ENCODE measurements at places on chromosomes 2 and 18.

DNA sequence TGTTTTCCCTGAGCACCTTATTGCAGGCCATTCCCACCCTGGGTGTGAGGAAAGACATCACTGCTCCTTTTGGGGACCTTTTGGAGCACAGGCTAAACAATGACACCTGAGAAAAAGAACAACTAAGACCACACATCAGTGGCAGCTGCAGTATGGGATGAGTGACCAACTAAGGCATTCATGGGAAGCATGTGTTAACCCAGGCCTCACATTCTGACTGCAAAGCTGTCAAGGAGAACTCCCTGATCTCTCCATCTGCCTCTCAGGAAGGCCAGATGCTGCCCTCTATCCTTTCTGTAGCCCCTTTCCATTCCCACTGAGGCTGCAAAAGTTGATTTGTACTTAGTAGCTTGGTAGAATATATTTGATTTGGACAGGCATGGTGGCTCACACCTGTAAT is 277.7 kb upstream of the FBXO11 start:
- no peak overlapping the region for H3K4me3 ChIP-seq
- H3K36me3 ChIP-seq = no peaks in the 10 kb centered on the region
- no peaks in the 10 kb centered on the region for H3K27me3 ChIP-seq
- no peaks in the 10 kb centered on the region for H3K4me1 ChIP-seq

DNA sequence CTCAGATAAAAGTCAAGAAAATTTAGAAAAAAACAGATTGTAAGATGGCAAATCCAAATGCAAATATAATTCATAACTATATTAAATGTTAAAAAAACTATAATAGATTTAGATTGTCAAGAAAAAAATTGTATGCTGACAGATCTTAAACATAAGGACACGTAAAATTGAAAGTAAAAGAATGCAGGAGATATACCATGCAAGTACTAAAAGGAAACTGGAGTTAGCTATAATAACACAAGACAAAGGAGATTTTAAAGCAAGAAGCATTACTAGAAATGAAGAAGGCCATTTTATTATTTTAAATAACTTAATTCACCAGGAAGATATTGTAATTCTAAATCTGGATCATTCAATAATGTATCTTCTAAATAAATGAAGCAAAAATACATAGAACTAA is 48.3 kb downstream of the TTC21B start:
- no peaks in the 10 kb centered on the region for H3K4me1 ChIP-seq
- no peak for DNase-seq
- no peak overlapping the region for H3K27ac ChIP-seq
- no peaks in the 10 kb centered on the region for H3K27me3 ChIP-seq

GRCh38 chr2:85264471-85264870 is 63.3 kb downstream of the TGOLN2 start:
- DNase-seq = peak; percentile 78
- no peak overlapping the region for H3K4me3 ChIP-seq
- H3K4me1 ChIP-seq = peaks cover 13% of the 10 kb centered on the region
- no peaks in the 10 kb centered on the region for H3K36me3 ChIP-seq
- H3K27ac ChIP-seq = no peak overlapping the region

DNA sequence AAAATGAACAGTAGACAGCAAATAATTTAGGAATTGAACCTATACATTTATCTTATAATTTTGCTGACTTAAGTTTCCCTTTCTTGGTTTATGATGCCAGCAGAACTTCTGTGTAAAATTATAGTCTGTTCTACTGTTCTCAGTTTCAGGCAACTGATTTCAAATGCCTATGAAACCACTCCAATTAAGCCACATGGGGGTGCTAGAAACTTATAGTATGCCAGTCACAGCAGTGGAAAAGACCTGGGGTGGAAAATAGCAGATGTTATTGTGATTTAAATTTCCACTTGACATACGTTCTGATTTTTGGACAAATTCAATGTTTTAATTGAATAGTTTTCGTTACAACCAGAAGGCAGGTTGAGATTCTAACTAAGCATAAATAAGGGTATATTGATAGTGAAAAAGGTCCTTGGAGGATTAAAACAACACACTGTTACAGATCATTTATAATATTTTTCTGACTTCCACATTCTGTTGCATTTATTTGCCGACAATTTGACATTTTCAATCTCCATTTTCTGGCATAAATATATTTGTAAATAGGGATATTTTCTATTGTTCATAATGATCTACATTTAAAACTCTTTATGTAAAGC is 61.4 kb downstream of the CPS1 start:
- peak; percentile 57 for DNase-seq
- H3K27ac ChIP-seq = peak overlapping the region; percentile 65
- no peaks in the 10 kb centered on the region for H3K27me3 ChIP-seq
- H3K4me3 ChIP-seq = no peak overlapping the region
- H3K4me1 ChIP-seq = peaks cover 34% of the 10 kb centered on the region
- no peaks in the 10 kb centered on the region for H3K36me3 ChIP-seq

DNA sequence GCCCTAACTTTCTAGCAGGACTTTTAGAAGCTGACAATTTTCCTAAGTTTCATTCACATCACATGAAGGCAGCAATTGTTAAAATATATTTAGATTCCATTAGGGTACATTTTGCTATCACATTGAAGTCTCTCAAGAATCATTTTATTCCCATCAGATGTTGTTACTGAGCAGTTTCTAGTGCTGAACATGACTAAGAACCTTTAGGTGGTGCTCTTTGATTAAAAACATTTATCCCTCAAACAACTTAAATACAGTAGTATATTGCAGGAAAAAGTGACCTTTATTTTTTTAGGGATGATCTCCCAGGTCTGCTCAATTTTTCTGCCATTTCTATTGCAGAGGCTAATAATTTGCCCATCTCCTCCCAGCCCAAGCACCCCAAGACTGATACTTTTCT is 22.9 kb upstream of the NARS1 start:
- DNase-seq = peak; percentile 49
- H3K27ac ChIP-seq = no peak overlapping the region
- no peak overlapping the region for H3K4me3 ChIP-seq
- H3K27me3 ChIP-seq = no peaks in the 10 kb centered on the region

- H3K4me1 ChIP-seq = no peaks in the 10 kb centered on the region
- no peak overlapping the region for H3K27ac ChIP-seq
- no peak for DNase-seq
- H3K4me3 ChIP-seq = no peak overlapping the region
- peaks cover 6% of the 10 kb centered on the region for H3K27me3 ChIP-seq
These were observed 114.6 kb downstream of the MYO5B start for GRCh38 chr18:50080316-50080715.

DNA sequence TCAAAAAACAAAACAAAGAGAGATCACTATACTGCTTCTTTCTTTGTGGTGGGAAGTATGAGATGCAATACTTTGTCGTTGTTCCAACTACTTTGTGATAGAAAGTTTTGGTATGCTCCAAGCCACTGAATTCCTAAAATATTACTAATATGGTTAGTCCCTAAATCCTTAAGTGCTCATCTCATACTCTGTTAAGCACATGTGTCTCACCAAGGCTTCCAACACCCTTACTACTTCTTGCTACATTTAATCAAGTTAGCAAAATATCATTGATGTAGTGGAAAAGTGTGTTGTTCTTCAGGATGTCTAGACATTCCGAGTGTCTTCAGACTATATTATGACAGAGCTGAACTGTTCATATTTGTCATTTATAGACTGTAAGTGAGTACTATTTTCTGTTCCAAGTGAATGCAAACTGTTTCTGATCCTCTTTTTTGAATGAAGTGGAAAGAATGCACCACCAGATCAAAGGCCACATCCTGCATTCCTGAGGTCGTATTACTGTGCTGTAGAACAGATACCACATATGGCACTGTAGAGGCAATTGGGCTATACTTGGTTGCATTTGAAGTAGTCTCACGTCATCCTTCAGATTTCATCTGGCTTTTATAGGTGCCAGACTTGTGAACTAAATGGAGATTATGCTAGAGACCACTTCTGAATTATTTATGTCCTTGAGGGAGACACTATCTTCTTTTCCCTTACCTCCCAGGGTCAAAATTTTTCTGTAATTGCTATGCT is 298.4 kb upstream of the ZNF521 start:
- DNase-seq = peak; percentile 87
- H3K27me3 ChIP-seq = no peaks in the 10 kb centered on the region
- no peak overlapping the region for H3K4me3 ChIP-seq
- peaks cover 9% of the 10 kb centered on the region for H3K4me1 ChIP-seq
- no peak overlapping the region for H3K27ac ChIP-seq
- H3K36me3 ChIP-seq = no peaks in the 10 kb centered on the region

DNA sequence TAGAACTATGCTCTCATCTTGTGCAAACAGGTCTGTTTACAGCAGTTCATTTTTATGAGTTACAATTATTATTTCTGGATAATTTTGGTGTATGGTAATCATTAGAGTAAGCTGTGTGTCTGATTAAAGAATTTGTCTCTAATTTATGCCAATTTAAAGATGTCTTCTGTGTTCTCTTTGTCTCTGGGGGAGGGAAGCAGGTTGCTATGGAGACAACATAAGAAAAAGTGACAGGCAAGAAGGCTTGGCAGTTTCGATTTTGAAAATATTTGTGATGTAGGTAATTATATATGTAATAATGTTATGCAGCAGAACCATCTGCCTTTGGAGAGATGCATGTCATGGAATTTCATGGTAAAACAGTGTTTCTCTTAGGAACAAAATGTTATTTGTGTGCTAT is 78.2 kb downstream of the SH3RF3 start:
- H3K4me1 ChIP-seq = no peaks in the 10 kb centered on the region
- H3K4me3 ChIP-seq = no peak overlapping the region
- H3K27ac ChIP-seq = no peak overlapping the region
- peaks cover 3% of the 10 kb centered on the region for H3K27me3 ChIP-seq
- DNase-seq = no peak

DNA sequence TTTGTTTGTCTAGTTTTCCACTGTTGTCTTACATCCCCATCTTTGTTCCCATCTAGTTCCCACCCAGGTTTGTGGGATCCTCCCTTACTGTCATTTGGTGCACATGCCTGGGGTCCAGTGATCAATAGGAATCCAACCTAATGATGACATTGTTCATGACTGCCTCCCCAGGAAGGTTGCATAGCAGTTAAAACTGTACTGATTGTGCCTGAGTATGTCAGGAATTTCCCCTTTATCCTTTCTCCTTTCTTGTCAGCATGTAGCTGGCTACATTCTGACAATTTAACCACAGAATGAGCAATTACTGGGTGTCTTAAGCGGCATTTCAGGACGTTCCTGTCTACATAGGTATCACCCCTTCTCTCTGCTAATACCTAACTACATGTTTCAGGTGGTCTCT is 653.0 kb downstream of the CNTNAP5 start:
- no peak overlapping the region for H3K4me3 ChIP-seq
- peak; percentile 12 for DNase-seq
- no peaks in the 10 kb centered on the region for H3K36me3 ChIP-seq
- no peaks in the 10 kb centered on the region for H3K27me3 ChIP-seq

All from cardiac muscle cell (in vitro differentiated cells and primary cell).